ENCODE measurements at places on chromosomes 12 and 14.

DNA sequence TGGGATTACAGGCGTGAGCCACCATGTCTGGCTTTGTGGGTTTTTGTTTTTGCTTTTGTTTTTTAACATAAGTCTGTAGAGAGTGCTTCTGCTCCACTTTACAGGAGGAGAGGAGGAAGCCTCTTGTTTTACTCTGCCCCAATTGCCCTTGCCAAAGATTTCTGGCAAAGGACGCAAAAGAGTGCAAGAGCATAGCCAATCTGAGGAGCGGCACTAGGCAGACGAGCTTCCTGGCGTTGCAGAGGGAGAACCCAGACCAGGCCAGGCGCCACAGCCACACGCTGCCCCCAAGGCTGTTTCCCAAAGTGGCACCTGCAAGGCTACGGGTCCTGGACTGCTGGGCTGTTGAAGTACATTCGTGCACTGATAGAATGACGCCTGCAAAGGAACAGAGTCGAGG, 96.2 kb downstream of the BBS10 start:
- DNase-seq: no peak

GRCh38 chr12:100151769-100152168, 9.1 kb upstream of the BLTP3B start:
- DNase-seq: no peak

GRCh38 chr12:19074700-19075099, 54.8 kb upstream of the PLEKHA5 start:
- DNase-seq: no peak

DNA sequence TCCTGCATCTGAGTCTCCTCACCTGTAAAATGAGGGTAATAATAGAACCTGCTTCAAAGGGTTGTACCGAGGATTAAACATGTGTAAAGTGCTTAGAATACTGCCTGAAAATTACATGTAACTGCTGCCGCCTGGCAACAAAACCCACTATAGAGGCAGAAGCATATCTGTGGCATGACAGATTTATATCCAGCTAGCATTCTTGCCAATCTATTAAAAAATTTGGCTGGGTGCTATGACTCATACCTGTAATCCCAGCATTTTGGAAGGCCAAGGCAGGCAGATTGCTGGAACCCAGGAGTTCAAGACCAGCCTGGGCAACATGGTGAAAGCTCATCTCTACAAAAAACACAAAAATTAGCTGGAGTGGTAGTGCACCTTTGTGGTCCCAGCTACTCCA, 16.4 kb upstream of the KSR2 start:
- DNase-seq: no peak

- no peak for DNase-seq
These were observed 351.3 kb downstream of the ZFP36L1 start for GRCh38 chr14:68441542-68441941.

- DNase-seq: peak; percentile 73
These were observed 187.0 kb downstream of the ETV6 start for GRCh38 chr12:11836282-11837151.

GRCh38 chr14:68191567-68192321, 372.2 kb downstream of the RAD51B start:
- DNase-seq: no peak

DNA sequence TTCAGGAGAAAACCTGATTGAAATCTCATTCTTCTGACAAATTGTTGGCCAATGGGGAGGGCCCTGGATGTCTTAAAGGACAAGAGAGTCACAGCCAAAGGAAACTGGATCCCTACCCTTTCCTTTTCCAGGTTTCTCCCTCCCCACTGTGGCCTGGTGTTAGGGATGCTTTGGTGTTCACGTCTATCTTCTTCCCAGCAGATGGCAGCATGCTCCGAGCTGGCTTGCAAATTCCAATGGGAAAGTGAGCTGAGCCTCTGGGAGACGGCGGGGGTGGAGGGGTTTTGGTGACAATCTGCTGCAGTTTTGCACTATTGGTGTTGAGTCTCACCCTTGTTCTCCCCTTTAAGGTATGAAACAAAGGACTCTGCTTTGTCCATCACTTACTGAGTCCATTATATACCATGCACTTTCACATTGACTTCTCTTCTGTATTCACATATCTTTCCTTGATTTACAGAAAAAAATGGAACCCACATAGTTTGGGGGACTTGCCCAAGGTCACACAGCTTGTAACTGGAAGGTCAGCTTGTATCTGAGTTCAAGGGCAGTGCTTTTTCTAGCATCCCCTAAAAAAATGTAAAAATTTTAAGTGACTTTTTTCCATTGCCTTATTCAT, 39.3 kb downstream of the CCDC177 start:
- DNase-seq: no peak

DNA sequence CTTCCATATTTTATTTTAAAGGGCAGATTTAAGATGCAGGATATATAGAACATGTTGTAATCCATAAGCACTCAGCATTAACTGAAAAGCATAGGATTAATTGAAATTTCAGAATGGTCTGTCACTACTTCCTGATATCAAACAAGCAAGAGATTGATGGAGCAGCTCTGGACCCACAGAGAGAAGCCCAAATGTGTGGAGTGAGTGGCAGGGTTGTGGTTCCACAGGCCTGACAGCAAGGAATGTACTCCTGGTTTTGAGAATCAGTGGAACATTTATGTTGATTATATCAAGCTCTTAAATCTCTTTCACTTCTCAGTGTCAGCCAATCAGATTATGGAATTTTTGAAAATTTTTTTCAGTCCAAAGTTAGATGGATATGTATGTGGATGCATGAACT, 267.6 kb upstream of the PRICKLE1 start:
- no peak for DNase-seq

DNA sequence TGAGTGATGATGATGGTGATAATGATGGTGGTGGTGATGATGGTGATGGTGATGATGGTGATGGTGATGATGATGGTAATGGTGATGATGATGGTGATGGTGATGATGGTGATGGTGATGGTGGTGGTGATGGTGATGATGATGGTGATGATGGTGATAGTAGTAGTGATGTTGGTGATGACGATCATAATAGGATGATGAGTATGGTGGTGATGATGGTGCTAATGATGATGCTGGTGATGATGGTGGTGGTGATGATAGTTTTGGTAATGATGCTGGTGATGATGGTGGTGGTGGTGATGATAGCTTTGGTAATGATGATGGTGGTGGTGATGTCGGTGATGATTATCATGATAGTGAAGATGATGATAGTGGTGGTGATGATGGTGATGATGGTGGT, 171.5 kb upstream of the SFSWAP start:
- no peak for DNase-seq

GRCh38 chr12:12004524-12004923, 66.2 kb upstream of the BCL2L14 start:
- no peak for DNase-seq

- DNase-seq: no peak
These were observed 25.9 kb downstream of the SYNDIG1L start for GRCh38 chr14:74400031-74400685.

DNA sequence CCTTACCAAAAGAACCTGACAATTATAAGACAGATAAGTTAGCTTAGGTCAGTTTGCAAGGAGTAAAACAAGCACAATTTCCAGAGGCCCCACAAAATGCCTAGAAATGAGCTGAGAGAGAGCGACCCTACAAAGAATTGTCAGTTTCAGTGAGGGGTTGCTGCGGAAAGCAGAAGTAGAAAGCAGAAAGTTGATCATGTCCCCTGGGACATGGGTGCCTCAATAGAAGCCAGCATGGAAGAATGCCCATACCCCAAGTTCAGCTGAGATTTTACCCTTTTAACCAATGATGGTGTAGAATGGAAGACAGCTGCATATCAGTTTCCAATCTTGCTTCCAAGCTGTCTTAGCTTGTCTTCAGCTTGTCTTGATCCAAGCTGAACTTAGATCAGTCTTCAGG, 21.8 kb upstream of the CRY1 start:
- DNase-seq: no peak

- DNase-seq: no peak
These were observed 85.5 kb upstream of the PTPRB start for GRCh38 chr12:70722584-70723343.

DNA sequence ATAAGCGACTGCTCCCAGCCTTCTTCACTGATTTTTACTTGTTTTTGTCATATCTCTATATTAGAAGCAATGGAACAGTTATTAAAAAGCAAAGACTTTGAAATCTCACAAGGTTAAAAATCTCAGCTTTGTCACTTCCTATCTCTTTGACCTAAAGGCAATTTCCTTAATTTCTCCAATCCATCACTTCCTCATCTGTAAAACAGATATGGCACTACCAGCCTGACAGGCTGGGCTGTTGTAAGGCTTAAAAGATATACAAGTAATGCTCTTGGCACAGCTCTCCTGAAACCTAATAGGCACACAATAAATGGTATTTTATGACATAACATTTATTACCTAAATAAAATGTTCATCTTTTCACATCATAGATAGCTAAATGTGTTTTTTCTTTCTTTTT, 25.6 kb downstream of the ATXN2 start:
- DNase-seq: no peak

- DNase-seq: no peak
These were observed 14.1 kb downstream of the MED13L start for GRCh38 chr12:116263431-116263830.

DNA sequence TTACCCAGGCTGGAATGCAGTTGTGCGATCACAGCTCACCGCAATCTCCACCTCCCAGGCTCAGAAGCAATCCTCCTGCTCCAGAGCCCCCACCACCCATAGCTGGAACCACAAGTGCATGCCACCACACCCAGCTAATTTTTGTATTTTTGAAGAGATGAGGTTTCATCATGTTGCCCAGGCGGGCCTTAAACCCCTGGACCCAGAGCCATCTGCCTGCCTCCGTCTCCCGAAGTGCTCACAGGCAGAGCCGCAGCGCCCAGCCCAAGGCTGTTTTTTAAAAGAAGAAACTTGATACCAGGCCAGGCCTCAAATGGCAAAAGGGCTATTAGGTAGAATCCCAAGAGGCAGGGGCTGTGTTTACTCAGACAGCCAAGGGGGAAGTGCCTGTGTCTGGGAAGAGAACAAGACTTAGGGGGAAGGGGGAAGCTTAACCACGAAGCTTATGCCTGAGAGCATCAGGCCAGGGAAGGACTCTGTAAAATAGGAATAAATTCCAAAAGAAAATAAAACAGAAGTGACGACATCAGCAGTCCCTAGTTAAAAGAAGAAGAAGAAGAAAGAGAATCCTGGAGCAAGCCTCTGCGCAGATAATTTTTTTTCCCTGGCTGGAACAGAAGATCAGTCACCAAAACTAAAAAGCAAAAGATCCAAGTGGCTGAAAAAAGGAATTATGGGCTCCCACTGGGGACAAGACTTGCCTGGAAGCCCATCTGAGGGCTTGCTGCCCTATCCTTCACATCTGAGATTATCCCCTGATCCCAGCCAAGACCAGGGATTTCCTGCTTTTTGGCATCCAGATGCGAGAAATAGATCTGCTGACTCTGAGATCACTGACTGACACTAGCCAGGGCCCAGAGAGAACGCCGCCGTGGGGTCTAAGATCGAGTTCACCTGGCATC, 170.5 kb downstream of the NDUFA12 start:
- no peak for DNase-seq

- DNase-seq: no peak
These were observed 22.7 kb downstream of the ANG start for GRCh38 chr14:20711261-20711660.

DNA sequence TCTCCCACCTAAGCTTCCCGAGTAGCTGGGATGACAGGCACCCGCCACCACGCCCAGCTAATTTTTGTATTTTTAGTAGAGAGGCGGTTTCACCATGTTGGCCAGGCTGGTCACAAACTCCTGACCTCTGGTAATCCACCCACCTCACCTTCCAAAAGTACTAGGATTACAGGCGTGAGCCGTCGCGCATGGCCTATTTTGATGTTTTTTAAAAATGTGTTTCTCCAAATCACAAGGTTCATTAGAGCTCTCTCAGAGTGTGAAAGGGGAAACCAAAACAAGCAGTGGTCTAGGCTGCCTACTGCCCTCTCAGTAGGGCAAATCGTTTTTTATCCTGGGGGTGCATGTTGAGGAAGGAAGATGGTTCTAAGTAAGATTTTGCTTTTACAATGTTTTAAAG, 211.5 kb downstream of the PIK3C2G start:
- DNase-seq: no peak

DNA sequence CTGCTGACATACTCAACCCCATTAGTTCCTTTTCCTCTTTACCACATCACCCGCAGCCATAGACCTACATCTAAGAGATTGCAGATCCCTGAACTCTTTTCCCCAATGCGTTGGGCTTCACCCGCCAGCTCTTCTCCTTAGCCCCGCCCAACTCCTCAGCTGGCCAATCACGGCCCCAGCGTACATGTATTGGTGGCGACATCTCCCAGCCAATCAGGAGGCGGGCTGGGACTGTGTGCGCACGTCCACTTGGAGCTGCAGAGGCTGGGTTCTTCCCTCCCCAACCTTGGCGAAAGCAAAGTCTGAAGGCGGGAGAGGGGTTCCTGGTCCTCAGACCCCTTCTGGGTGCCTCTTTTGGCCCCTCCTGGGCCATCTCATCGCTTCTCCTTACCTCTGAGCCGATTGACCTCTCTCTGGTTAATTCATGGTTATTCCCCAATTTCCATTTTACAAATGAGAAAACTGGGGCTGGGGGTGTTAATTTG, 11.0 kb downstream of the PDE1B start:
- peak; percentile 75 for DNase-seq

Data from stimulated activated CD4-positive, alpha-beta T cell treated with anti-CD3 and anti-CD28 coated beads, Interleukin-1b, Interleukin-23, amount 100 ng/mL, for 24 hours (primary cell).